Fibroblast of skin of left quadriceps (primary cell): ENCODE measurements at places on chromosomes 7 and 10.

GRCh38 chr10:31345886-31346285 is 26.9 kb downstream of the ZEB1 start:
- no peak for DNase-seq

GRCh38 chr7:98795741-98796493 is 73.9 kb downstream of the TMEM130 start:
- DNase-seq: no peak

DNA sequence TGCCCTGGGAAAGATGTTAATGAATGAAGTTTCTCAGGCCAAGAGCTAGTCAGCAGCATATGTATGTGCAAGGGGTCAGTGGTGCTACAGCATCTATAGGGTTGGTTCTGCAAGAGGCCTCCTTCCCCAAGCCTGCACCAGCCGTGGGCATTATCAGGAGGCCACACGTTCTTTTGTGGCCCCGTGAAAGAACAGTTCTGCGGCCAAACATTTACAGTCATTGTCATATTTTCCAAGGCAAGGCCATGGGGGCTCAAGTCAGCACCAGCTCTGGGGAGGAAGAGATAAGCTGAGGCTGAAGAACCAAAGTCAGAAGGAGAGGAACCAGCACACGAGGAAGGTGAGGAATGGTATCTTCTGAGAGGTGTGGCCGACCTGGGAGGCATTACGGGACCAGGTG is 54.4 kb upstream of the TMEM72 start:
- DNase-seq: no peak

GRCh38 chr10:8051109-8051821 is 3.2 kb upstream of the GATA3 start:
- no peak for DNase-seq

DNA sequence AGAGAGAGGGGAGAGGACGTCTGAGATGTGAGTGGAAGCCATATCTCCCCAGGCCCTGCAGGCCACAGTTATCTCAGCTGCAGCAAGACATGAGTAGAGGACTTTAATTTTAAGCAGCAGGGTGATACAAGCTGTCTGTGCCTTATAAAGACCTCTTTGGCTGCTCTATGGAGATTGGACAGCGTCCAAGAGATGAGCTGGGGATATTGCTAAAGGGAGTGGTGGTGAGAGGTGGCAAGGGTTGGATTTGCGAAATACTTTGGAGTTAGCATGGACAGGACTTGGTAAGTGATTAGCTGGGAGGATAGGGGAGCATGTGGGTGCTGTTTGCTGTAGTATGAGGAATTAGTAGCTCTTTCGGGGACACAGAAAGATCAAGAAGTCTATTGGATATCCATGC is 191.8 kb downstream of the CACNB2 start:
- DNase-seq: no peak

DNA sequence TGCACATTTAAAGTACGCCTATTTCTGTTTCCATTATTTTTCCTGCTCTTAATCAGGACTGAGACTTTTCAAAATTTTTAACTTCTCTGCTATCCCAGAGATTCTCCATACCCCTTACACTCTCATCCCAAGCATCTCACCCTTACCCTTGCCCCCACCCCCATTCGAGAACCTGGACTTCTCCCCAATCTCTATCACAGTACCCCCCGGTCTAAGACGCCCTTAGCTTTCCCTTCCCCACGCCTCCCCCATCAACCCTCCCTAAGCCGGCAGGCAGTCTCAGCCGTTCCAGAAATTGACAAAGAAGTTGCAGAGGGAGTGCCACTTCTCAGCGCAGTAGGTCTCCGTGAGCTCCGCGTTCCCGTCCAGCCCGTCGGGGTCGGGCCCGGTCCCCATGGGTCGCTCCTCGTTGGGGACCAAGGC is 1.4 kb downstream of the FGFBP3 start:
- no peak for DNase-seq

- no peak for DNase-seq
Observed at GRCh38 chr7:64639267-64640001, 26.5 kb upstream of the ZNF107 start.

- DNase-seq: no peak
Observed at GRCh38 chr10:70562036-70562755, 40.3 kb downstream of the PRF1 start.

DNA sequence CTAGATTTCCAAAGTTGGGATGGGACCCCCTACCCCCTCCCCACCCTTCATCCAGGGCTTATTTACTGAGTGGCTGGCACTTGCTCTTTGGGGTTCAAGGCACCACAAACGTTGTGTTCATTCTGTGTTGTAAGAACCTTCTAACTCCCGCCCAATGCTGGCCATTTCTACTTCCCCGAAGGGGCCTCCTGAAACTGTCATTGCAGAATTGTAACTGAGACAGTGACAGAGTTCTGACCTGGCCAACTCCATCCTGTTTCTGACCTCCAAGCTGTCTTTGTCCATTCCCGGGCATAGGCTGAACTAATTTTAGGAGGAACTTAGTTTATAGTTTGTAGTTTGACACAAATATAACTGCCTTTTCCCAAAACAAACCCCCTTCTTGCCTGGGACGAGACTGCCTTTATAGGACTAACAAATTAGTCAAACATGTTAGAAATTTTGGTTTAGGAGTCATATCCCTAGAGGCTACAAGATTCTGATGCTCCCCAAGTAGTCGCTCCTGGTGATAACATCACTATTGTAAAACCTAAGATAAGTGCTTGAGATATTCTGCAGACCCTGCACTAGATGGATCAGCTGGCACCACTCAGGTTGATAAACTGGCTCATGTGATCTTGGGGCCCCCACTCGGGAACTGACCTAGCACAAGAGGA is 34.8 kb upstream of the ZMIZ2 start:
- no peak for DNase-seq

DNA sequence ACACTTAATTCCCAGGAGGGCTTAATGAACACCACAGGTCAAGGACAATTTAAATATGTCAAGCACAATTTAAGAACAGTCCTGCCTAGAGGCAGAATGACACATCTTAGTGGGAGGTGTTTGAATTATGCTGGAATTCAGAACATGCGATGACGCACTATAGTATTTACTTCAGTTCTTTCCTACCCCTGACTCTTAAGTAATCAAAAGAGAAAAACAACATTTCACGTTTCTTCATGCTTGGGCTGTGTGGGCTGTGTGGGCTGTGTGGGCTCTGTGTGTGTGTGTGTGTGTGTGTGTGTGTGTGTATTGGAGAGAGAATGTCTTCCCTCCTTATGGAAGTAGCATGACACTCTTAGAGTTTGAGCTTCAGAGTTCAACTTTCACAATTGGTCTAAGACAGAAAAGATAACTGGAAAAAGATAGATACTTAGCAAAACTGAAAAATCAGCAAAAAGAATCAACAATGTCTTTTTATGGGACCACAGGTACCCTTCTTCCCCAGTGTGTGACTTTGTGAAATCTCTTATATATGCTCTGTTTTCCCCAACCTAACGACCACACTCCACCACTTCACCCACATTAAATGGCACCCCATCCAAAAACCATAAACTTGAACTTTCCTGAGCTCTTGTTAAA is 33.7 kb upstream of the CABCOCO1 start:
- peak; percentile 91 for DNase-seq

DNA sequence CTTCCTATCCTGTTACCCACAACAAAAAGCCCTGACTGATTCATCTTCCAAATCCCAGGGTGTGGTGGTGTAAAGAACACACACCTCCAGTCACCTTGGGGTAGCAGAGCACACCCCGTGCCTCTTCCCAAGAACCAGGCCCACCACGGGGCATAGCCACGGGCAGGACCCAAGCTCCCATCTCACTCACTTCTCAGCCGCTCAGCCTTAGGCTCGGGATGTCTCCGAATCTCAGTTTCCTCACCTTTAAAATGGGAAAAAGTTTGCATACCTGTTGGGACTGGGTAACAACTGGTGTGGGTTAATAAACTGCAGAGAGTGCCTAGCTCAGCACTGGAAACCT is 139.0 kb downstream of the FGFR2 start:
- DNase-seq: no peak

DNA sequence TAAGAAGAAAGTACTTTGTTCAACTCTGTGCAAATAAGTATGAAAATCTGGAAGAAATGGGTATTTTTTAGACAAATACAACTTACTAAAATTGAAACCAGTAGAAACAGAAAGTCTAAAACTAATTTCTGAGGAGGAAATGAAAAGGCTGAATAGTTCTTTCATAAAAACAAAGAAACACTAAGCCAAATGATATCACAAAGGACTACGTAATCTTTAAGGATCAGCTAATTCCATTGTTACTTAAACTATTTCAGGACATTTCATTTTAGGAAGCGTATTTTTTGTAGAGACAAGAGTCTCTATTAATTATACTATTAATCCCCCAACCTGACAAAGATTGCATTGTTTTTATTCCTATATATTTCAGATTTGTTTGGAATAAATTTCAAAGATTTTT is 11.2 kb upstream of the CCSER2 start:
- no peak for DNase-seq

DNA sequence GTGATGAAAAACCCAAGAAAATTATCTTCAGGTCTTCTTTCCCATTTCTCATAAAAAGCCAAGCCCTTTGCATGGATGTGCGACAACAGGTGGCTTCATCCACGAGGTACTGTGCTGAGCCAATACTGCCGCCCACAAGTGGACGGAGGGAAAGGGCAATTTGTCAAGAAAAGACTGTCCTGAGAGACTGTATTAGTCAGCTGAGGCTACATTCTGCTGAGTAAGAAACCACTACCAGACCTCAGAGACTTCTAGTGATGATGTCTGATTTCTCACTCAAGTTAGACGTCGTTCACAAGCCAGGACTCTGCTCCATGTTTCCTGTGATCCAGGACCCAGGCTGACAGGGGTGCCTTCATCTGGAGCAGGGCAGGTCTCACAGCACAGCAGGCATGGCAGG is 171.5 kb upstream of the CDCA7L start:
- DNase-seq: no peak

DNA sequence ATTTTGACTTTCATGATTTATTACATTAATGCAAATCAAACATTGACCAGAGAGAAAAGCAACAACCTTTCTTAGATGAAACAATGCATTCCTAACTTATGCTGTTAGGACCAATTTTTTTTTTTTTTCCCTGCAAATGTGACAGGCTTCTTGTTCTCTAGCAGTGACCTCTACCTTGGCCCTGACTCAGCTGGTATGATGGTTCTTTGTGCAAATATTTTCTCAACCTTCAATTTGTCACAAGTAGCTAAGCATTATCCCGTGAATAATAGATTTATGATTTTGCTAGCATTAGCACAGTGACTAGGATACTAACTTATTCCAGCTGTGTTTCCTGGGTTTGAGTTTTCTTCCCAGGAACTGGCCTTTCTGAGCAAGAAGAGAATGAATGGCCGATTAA is 64.9 kb downstream of the PPP1R9A start:
- DNase-seq: peak; percentile 47

DNA sequence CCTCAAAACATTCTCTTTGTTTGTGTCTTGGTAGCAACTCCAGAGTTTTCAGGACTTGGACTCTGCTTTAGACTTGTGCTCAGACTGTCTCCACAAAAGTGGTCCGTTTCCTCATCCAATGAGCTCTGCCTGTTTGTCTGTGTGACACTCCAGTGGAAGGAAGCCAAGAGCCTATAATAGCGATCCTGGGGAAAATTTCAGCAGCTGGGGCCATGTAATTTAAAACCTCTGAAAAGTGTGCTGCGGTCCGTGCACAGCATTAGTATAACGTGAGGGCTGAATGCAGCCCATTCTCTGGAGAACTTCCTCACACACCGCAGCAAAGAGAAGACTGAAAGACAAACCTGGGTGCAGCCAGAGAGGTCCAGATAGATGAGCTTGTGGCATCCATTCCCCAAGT is at the start of gene LRRC17:
Gene LRRC17, plus strand, starts transcription at position 259 of the 400 bp plus-strand sequence. CDS start 20,914 bp downstream, outside the sequence.
- DNase-seq: peak; percentile 81

DNA sequence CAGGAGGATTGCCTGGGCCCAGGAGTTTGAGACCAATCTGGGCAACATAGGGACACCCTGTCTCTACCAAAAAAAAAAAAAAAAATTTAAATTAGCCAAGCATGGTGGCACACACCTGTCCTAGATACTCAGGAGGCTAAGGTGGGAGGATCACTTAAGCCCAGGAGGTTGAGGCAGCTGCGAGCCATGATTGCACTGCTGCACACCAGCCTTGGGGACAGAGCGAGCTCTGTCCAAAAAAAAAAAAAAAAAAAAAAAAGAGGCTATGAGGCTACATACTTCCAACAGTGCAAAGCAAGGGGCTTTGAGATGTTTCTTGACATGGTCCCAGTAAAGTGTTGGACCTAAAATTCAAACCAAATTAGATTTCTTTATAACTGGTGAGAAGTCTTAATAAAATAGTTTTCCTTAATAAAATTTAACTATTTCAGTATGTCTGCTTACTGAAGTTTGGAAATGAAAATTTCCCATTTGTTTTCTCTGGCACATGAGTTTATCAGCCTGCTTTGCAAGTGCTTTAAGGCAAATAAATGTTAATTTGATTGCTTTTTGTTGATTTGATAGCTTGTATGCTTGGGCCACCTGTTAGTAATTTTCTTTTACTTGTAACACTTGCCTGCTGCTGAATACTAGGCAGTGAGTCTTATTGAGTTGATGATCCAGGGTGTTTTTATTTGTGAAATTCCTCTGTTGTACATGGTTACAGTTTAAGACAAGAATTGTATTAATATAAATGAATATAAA is 16.1 kb downstream of the CALU start:
- DNase-seq: no peak

- no peak for DNase-seq
Observed at GRCh38 chr10:101273741-101274140, 44.5 kb upstream of the LBX1 start.

DNA sequence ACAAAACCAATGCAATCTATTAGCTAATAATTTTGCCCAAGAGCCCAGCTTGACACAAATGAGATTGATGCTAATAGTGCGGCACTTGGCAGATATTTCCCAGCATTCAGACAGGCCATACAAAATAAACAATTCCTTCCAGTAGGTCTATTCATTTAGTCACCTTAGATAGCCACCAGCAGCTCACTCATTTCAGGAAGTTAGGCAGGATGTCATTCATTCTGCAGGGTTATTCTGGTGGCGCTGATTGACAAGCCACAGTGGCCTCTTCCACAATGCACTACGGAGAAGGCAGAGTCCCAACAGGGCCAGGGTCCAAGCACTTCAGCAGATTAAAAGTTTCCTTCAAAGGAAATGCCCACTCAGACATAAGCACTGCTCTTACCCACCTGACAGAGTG is 55.8 kb downstream of the PIK3AP1 start:
- DNase-seq: no peak

DNA sequence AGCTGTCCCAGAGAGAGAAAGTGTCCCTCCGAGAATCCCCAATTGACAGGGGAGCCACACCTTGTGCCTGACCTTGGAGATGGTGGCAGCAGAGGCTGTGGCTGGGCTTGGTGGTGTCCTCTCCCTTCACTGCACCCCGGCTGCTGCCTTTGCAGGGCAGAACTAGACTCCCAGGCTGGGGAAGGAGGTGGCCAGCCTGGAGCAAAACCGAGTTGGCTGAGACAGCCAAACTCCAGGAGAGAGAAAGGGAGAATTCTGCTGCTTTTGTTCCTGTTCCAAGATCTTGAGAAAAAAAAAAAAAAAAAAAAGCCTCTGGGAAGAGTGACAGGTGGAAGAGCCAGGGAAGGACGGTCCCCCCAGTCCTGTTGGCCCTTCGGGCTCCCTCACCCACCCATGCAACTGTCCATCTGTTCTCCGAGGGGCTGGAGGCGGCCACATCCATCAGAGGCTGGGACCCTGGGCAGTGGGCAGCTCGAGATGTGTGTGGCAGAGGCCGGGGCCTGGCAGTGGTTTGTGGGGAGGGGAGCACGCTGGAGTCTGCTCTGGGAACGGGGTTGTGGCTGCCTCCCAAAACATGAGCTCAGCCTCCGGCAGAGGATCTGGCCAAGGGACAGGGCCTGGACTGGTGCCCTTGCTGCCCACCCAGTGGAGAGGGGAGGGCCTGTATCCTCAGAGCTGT is 35.5 kb downstream of the CLIP2 start:
- DNase-seq: no peak

- no peak for DNase-seq
Observed at GRCh38 chr7:143257501-143257900, 5.7 kb upstream of the GSTK1 start.
